Hematopoietic multipotent progenitor cell treated with erythropoietin and hydrocortisone succinate and interleukin-3 and kit ligand, for 4 days (in vitro differentiated cells): ENCODE measurements at places on chromosomes 2 and 18.

GRCh38 chr2:219495531-219496122 is 3.1 kb upstream of the GMPPA start:
- peak; percentile 91 for DNase-seq

GRCh38 chr2:66691031-66691965 is 256.4 kb downstream of the MEIS1 start:
- DNase-seq = no peak

DNA sequence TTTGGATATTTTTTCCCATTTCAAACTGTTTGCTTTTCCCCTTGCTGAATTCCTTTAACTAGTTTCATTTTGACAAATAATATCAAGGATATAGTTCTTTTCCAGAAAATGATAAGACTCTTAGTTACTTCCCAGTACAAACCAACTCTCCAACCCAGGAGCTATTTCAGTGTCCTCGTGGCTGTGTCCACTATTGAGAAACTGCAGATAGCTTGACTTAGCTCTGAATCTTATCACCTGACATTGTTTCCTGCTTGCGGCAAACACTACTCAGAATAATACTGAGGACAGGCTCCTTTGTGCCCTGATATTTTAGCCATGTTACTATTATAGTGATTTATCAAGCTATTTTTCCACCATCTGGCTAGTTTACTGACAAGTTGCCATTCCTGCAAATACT is 74.6 kb downstream of the KLF7 start:
- peak; percentile 58 for DNase-seq

DNA sequence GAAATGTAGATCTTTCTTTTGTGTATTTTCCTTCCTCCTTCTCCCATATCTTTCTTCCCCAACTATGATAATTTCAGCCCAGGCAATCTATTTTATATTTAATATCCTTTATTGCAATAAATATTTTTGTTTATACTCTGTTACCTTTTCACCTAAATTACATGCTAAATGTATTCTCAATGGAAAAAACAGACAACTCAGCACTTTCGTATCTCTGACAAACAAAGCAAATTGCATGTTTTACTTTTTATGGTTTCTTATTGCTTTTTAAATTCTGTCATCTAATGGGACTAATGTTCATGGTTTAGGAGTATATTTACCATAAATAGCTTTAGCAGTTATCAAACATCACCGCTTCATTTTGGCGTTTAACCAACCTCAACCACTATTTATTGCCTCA is 74.0 kb downstream of the LRP1B start:
- no peak for DNase-seq

DNA sequence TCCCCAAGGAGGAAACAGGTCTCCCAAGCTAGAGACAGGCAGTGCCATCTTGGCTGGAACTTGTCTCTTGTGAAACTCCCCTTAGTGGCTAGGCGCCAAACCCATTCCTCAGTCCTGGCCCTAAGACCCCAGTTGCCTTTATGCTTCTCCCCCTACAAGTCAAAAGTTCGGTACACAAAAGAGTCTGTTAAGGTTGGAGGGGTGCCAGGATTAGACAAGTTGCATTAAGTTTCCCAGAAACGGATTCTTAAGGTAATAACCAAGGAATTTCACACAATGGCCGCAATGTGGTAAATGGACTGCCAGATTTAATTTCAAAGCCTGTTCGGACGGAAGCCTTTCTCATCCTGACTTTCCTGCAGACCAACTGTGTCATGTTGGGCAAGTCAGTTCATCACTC is 80.7 kb downstream of the CCBE1 start:
- DNase-seq = no peak

GRCh38 chr18:62107881-62108280 is 79.0 kb downstream of the PIGN start:
- DNase-seq = no peak

- DNase-seq = no peak
These were observed 69.8 kb downstream of the CCBE1 start for GRCh38 chr18:59627414-59627813.

GRCh38 chr18:44895176-44895798 is 214.6 kb downstream of the SETBP1 start:
- peak; percentile 57 for DNase-seq

DNA sequence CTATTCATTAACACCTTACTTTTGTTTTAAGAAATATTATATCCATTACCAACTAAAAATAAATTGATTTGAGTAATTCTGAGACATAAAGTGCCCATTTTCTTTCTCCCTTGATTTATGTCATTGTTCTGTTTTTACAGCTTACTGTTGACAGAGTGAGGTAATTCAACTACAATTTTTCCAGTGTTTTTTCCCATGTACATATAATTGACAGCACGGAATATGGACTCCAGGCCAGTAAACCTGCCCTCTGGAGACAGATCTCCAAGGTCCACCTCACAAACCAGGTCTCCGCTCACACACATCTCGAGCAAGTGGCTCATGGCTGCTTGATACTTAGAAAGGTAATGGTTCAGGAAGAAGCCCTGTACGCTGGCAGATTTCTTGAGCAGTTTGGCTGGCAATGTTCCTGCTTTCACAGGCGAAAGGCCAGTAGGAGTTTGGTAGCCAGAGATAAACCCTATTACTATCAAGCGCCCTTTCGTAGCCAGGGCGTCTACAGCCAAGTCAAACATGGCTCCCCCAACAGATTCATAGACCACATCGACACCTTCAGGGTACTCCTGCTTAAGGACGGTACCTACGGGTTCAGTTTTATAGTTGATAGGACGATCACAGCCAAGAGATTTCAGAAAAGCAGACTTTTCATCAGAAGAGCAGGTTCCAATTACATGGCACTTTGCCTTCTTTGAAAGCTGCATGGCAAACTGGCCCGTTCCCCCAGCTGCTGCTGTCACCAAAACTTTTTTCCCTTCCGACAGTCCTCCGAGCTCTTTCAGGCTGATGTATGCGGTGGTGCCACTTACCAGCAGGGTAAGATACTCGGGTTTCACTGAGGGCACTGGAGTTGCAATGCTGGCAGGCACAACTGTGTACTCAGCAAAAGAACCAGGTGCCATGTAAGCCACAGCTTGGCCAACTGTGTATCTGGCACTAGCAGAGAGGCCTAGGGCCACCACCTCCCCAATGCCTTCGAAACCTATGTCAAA is 7.4 kb downstream of the PTGR3 start:
- no peak for DNase-seq

DNA sequence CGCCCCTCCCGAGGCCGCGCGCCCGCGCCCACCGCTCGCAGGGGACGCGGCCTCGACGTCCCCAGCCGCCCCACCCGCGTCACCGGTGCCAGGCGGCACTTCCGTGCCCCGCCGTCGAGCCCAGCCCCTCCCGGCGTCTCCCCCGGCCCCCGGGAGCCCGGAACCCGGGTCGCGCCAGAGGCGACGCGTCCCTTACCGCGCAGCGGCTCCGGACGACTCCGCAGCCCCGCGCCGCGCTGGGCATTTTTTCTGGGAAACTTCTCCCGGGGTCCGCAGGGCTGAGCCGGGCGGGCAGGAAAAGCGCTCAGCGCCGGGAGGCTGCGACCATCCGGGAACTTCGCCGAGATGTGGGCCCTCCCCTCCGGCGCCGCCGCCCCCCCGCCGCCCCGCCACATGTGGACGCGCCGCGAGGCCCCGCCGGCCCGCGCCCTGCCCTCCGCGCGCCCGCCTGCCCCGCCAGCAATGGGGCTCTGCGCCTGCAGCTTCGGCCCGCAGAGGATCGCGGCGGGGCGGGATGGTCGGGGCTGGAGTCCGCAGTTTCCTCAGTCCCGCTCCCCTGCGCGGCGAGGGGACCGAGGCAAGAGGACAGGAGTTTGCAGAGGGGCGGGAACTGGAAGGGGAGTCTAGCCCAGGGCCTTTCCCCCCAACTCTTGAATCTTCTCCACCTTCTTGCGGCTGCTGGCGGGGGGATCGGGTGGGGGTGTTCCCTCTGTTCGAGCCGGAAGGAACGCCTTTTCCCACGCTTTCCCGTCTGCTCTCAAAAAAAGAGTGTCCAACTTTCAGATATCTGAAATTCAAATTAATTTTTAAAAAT is 81.5 kb downstream of the CHRNA1 start:
- DNase-seq = peak; percentile 70

DNA sequence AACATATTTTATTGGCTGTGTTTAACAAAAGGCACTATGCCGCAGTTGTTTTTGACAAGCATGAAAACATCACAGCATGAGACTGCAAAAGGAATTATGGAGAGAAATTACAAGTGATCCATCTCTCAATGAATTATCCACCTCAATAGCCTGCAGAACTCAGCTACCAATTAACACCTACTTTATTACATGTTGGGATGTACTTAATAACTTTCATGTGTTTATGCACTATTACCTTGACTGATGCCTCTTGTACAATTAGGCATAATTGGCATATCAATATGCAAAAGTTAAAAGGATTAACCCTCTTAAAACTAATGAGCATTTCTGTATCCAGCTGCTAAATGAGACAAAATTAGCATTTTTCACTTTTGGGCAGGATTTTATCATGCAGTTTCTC is 27.8 kb downstream of the ARHGAP15 start:
- no peak for DNase-seq
